GM03348 (cell line): ENCODE measurements at places on chromosomes 4 and X.

- no peak for DNase-seq
Observed at GRCh38 chr4:23937173-23937572, 47.3 kb upstream of the PPARGC1A start.

DNA sequence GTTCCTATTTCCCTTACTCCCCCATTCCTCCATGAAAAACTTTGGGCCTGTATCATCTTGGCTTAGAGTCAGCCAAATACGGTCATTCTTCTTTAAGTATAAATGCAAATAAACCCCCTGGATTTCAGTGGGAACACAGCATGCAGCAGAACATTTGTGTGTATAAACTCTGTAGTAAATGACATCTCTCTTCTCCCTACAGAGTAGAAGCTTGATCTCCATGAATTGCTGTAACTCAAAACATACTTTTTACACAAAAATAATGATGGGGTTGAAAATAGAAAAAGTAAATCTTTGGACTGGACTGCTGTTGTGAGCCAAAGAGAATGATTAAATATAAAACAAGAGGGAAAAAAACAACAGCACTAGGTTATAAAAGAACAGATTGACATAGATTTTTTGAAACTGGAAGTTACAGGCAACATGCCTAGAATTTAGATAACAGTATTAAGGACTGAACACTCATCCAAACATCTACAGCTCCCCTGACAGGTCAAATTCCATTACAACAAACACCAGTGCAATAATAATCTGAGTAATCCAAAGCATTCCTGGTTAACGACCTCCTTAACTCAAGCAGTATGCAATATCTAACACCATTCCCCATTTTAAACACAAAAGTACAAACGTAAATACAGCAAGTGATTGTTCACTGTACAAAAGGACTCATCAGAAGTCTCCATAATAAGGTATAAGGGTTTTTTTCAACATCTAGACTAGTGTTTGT is 30.7 kb downstream of the TSPAN5 start:
- DNase-seq = peak; percentile 67

GRCh38 chrX:151009582-151009981 is 26.4 kb downstream of the HMGB3 start:
- no peak for DNase-seq

DNA sequence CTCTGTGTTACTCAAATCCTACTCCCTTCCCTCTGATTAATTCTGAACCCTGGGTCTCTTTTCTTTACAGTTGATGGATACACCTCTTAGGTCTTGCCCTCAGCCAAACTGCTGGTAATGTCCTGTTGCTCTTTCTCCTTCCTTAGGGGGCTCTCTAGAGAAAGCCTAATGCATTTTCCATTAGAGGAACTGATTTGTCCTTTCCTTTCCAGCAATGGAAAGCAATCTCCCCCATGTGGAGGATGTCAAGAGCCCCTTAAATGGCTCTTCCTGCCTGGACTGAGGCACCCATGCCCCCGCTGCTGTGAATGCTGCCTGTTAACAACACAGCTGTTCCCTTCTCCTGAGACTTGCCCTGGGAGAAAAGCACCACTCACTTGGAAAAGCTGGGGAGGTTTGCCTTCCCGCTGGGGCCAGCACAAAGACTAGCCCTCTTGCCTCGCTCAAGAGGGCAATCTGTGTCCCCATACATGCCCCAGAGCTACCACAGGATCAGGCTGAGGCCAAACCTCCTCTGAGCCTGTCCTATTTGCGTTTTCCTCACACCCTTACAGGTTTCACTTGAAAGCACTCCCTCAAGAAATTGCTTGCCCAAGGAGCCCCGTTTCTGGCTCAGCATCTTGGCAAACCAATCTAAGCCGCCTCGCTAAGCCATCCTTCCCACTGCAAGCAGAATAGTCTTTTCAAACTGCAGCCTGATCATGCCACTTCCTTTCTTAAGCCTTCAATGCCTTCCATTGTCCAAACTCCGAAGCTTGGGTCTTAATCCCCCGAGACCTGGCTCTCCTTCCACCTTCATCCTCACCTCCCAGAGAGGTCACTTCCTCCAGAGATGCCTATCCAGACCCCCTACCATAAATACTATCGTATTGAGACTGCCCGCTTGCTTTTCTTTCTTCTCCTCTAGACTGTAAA is 23.2 kb upstream of the SMIM20 start:
- DNase-seq = no peak

- DNase-seq = no peak
Observed at GRCh38 chr4:154414796-154415195, 76.8 kb downstream of the DCHS2 start.

GRCh38 chrX:19544693-19545305 is 29.5 kb upstream of the MAP3K15 start:
- DNase-seq = peak; percentile 57

DNA sequence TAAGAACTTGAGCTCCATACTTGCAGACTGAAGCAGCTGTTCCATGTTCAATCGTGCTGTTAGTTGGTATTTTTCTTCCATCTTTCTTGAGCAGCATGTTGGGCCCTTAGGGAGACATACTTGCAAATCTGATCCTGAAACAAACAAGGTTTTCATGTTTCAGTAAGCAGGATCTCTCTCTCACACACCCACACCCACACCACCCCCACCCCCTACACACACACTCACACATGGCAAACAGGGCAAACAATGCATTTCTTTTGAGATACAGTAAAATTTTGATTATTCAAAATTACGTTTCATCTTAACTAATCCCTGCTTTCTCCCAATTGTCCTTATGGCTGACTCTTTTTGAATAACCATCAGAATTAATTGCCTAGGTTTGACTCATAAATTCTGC is 32.3 kb downstream of the GPC3 start:
- no peak for DNase-seq

DNA sequence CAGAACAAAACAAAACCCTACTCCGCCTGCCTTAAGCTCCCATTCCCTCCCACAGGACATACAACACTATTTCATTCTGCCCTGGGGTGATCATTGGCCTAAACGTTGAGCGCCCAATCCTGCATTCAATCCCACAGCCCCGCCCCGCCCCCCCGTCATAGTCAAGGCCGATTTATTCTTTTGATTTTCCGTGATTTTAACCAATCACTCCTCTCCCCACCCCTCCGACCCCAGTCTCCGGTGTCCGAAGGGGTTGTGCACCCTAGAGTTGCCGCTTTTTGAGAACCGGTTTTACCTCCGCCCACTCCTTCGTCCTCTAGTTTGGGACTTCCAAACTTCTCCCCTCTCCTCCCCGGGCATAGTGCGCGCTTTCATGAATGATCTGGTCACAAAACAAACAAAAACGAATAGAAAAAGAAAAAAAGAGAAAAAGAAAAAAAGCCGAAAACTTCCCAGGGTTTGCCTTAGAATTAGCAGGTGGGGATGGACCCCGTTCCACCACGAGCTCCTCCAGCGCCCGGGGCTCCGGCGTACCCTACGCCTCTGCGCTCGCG is 446 bp upstream of the UBE2A start:
- peak; percentile 69 for DNase-seq

DNA sequence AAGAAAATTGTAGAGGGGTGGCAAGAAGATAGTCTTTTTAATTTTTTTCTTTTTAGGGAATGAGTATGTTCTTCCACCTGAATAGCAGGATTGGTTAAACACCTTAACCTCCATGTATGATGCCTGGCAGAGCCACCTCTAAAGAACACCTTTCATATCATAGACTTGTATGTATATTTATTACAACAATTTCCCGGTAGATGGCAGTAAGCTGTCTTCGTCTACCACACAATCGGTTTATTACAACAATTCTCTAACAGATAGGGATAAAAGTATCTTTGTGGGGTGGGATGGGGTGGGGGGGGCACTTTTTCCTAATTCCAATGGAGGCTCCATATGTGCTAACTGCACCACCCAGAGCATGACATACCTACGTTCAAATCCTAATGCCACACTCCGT is 255.5 kb downstream of the LDB2 start:
- no peak for DNase-seq

DNA sequence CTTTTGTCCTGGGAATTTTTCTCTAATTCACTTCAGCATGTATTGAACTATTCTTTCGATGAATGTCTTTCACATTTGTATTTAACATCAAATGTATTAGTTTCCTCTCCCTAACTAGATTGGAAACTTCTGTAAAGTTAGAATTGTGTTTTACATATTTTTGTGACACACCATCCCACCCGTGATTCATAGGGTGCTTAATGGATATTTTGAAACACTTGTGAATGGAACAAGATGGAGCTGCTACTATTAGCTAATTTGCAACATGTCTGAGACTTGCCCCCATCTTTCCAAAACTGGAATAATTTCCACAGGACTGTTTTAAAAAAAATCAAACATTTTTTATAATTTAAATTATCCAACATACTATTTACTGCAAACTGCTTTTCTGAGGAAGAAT is 30.2 kb upstream of the GNPDA2 start:
- DNase-seq = peak; percentile 9

GRCh38 chr4:6803246-6803645 is 20.7 kb downstream of the KIAA0232 start:
- DNase-seq = no peak

GRCh38 chrX:22533898-22534297 is 261.2 kb downstream of the CBLL2 start:
- DNase-seq = no peak

DNA sequence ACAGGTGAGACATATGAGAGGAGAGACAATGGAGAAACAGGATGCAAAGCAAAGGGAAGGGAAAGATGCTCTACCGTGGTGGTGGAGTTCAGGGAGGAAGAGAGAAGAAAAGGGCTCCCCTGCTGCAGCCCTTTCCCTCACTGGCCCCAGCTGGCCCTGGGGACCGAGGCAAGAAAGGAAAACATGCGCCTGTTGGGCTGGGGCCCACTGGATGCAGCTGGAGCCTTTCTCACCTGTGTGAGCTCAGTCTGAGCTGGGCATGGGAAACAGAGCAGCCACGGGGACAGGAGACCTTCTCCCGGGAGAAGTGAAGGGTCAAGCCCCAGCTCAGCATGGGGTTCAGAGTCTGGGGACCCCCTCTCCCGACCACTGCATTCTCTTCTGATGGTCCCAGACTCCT is 11.9 kb downstream of the NXF3 start:
- no peak for DNase-seq

DNA sequence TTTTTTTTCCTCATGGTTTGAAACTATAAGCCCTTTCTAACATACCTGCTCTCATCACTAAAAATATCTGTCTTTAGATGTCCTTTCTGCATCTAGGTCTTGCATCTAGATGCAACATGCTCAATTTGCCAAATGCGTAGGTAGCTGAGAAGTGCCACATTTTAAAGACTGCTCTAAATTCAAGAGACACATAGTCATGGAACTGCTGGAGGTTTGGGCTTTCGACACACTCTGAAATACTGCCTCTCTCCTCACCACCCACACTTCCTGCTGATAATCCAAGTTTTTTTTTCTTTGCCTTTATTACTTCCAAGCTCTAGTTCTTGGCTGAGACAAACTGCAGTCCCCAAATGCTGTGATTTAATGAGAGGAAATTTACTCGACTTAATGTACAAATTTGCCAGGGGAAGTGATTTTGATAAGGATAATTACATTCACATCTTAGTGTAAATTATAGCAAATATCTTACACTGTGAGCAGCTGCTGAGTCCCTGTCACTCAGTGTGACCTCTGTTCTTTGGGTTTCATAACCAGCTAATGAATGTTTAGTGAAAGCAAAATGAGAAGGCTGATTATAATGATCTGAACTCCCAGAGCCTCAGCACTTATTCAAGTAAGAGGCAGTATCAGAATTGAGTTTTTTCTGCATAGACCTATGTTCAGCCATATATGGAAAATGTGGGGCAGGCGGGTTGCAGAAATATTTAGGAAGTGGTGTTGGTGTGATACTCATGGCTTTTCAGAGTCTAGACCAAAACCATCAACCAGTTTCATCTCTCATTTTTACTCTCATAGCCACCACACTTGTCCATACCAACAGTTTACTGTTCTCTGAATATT is 31.3 kb downstream of the DRD5 start:
- peak; percentile 43 for DNase-seq

- DNase-seq = no peak
Observed at GRCh38 chr4:148216866-148217814, 225.1 kb downstream of the NR3C2 start.

DNA sequence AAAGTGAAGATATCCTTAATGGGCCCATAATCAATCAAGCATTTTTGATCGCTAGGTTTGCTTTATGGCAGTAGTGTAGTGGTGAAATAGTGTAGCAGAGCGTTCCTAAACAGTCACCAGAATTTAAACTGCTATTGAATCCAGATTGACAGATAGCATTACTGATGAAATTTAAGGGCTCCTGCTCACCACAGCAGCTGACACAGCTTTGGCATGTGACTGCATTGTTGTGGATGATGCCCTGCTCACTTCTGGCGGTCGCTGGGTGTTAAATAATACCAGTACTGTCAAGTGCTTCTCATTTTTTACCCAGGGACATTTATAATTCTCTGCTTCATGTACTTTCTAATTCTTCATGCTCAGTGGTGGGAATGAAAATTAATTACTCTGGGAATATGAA is 102.0 kb upstream of the ARHGAP24 start:
- DNase-seq = no peak

- DNase-seq = no peak
Observed at GRCh38 chr4:163167333-163167626, 590 bp upstream of the NAF1 start.

- DNase-seq = no peak
Observed at GRCh38 chrX:1012678-1013300, 199.7 kb downstream of the CRLF2 start.

DNA sequence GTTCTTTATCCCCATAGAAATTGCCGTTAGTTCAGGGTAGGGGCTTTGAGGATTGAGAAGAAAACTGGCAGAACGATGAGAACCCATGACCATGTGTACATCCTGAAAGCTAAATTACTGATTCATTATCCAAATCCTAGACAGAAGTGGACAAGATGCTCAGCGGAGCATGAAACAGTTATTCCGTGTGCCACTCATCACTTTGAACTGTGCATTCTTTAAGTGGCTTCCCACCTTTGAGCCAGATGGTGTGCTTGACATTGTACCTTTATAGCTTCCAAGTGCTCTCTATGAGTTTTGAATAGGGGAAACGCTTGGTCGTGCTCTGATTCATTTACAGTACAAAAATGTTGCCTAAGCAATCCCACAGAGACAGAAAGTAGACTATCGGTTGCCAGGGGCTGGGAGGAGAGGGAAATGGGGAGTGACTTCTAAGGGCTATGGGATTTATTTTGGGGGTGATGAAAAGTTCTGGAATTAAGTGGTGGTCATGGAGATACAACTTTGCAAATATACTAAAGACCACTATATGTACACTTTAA is 100.0 kb downstream of the DOCK11 start:
- DNase-seq = no peak

GRCh38 chrX:71282514-71283402 is 677 bp upstream of the NONO start:
- peak; percentile 49 for DNase-seq

- no peak for DNase-seq
Observed at GRCh38 chrX:103549916-103550315, 30.6 kb upstream of the RAB40A start.

DNA sequence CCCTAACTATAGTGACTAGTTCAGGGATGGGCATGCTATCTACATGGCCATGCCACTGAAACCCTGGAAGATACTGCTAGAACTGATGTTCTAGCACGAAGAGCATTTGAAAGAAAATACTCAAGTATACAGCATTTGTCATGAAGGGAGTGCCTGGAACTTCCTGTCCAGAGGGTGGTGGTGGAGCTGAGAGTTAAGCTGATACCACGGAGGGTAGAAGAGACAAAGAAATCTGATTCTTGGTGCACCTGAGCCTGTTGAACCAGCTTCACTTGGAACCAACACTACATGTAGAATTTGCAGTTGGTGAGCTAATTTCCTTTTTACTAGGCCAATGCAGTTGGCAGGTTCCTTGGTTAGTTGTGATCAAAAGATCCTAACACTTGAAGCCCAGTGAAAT is 116.4 kb downstream of the CCNG2 start:
- no peak for DNase-seq

GRCh38 chr4:109554971-109555370 is 5.1 kb upstream of the MCUB start:
- DNase-seq = peak; percentile 6

- no peak for DNase-seq
Observed at GRCh38 chr4:57425610-57426009, 315.4 kb upstream of the IGFBP7 start.
